Stimulated activated CD4-positive, alpha-beta T cell treated with anti-CD3 and anti-CD28 coated beads, Interleukin-4, amount 100 ng/mL, for 1 hour (primary cell): ENCODE measurements at places on chromosomes 2 and 18.

DNA sequence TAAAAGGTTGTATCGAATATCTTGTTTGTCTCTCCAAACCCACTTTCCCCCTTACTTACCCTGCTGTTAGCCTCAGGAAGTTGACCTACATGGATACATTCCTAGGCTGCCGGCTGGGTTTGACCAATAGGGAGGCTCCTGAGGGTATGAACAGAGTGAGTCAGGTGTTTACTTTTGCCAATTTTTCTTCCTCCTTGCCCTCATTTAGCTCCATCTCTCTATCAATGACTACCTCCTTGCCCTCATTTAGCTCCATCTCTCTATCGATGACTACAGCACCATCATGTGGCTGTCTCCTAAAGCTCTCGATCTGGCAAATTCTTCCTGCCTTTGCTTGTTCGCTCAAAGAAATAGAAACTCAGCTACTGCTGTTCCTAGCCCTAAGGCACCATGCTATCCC, 571.9 kb upstream of the CRIM1 start:
- DNase-seq = no peak

GRCh38 chr2:42025151-42025582, 22.7 kb upstream of the PKDCC start:
- DNase-seq = no peak

DNA sequence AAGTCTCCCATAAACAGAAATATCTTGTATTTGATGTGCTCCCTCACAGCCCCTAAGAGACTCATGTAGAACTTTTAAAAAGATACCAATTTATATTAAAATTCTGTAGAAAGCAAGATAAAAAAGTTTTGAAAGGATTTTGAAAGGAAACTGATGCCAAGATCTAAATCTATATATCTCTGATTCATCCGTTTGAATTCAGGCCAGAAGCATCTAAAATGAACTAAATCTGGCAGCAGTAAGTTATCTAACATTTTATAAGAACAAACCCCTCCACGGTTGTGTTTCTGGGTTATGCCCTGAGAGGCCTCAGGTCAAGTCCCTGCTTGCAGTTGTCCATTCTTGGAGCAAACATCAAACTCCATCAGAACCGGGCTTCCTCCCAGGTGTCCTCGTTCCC, 165.8 kb downstream of the FBXO15 start:
- DNase-seq = no peak

DNA sequence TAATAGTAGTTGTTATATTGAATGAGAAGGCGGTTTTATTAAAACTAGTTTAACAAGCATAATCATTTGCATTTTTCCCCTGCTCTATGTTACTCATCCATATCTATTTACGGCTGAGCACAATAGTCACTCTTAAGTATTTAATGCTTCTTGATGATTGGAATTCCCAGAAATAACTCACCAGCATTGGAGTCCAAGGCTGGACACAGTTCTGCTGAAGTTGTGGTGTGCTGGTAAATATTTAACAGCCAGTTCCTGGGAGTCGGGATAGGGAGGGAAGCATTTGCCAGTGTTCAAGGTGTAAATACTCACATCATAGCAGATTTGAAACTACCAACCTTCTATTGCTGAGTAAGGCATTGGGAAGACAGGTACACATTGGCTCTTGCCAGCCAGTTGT, 315.1 kb downstream of the MTX2 start:
- no peak for DNase-seq

GRCh38 chr18:60870261-60871153, 462.7 kb upstream of the CDH20 start:
- DNase-seq = no peak

GRCh38 chr18:9389706-9390105, 55.1 kb downstream of the TWSG1 start:
- DNase-seq = no peak

DNA sequence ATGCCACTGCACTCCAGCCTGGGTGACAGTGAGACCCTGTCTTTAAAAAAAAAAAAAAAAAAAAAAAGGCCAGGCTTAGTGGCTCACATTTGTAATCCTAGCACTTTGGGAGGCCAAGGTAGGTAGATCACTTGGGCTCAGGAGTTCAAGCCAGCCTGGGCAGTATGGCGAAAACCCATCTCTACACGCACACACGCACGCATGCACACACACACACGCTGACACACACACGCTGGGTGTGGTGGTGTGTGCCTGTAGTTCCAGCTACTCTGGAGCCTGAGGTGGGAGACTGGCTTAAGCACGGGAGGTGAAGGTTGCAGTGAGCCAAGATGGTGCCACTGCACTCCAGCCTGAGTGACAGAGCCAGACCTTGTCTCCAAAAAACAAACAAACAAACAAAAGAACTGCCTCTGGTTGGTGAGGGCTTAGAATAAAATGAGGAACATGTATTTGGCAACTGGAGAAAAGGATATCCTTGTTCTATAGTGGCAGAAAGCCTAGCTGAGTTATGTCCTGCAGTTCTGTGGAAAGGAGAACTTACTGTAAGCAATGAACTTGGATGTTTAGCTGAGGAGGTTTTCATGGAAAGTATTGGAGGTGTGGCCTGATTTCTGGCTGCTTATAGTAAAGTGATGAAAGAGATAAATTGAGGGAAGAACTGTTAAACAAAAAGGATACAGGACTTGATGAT, 34.0 kb downstream of the HAT1 start:
- DNase-seq = no peak

DNA sequence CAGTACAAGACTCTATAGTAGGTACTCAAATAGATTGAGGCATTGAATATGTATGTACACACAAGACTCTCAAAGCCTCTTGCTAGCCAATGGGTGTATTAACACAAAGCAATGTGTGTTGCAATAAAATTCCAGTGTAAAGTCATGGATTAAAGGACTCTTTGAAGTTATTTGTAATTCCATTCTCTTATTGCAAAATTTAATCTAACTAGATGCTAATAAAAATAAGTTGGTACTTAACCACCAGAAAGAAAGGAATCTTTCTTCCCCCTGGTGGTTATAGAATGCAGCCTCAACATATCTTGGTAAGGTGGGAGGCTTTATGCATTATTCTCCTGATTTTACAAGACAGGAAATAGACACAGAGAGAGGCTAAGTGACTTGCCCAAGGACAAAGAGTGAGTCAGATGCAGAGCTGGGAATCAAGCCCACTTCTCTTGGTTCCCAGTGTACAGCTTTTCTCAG, 18.0 kb downstream of the LRP1B start:
- DNase-seq = no peak

DNA sequence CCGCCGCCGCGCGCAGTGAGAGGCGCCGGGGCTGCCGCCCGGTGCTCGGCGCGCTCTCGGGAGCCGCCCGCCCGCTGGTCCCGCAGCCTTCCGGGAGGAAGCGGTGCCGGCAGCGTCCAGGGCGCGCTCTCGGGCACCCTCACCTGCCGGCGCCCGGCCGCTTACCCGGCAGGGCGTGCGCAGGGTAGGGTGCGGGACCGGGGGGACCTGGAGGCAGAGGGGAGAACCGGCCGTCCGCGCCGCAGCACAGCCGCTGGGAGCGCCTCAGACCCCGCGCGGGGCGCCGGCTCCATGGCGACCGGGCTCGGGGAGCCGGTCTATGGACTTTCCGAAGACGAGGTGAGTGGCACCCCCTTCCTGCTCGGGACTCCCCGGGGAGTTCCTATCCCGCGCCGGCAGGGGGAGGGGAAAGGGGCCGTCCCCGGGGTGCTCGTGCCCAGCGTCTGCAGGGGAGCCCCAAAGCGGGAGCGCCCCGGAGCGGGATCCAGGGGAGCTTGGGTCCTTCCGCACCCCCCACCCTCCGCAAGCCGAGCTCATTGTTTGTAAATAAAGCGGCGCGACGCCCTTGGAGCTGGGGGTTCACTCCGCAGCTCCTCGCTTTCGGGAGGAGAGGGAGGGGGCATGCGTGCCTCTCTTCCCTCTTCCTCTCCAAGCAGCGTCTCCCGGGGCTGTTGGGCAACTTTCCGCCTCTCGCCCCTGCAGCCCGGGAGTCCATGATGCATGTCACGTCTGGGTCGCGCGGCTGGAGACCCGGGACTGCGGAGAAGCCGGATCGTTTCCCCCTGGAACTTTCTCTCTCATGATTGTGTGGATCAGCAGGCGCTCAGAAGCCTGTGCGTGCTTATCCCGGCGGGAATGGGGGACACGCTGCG, 580 bp downstream of the NEDD4L start:
- DNase-seq = peak; percentile 53

DNA sequence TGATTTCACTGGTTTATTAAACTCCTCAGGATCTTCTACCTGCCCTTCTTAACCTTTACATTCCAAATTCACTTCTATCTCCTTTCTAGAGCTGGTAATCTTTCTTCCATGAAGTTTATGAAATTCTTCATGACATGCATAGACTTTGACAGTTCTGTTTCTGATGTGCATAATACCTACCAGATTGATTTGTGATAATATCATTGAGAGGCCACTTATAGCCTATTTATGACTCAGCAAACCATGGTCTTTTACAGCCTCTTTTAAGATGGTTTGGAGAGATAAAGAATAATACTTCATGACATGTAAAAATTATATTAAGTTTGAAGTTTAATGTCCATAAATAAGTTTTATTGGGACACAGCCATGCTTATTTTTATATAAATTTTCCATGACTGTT, 14.0 kb downstream of the SCN2A start:
- DNase-seq = no peak

DNA sequence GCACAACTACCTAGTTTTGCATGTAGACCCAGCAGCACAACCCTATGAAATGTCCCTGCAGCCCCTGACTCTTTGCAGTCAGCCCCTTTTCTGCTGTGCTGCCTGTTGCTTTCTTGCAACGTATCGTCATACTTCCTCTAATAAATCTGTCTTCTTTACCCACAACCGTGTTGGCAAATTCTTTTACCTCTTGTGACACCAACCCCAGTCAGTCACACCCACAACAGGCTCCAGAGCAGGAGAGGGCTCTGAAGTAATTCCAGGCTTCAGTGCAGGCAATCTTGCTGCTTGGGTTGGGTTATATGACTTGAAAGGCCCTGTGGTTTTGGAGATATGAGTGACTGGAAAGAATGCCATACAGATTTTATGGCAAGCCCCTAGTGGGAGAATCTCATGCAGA, 79.1 kb upstream of the KCNH7 start:
- no peak for DNase-seq

DNA sequence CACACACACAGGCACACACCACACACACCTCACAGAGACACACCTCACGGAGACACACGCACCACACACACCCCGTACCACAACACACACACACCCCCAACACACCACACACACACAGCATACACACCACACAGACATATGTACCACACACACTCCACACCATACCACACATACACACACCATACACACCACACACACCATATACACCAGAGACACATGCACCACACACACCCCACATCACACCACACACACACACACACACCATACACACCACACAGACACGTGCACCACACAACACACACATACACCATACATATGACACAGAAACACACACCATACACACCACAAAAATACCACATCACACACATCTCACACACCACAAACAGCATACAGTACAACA, 850.7 kb downstream of the RNF144A start:
- DNase-seq = no peak

DNA sequence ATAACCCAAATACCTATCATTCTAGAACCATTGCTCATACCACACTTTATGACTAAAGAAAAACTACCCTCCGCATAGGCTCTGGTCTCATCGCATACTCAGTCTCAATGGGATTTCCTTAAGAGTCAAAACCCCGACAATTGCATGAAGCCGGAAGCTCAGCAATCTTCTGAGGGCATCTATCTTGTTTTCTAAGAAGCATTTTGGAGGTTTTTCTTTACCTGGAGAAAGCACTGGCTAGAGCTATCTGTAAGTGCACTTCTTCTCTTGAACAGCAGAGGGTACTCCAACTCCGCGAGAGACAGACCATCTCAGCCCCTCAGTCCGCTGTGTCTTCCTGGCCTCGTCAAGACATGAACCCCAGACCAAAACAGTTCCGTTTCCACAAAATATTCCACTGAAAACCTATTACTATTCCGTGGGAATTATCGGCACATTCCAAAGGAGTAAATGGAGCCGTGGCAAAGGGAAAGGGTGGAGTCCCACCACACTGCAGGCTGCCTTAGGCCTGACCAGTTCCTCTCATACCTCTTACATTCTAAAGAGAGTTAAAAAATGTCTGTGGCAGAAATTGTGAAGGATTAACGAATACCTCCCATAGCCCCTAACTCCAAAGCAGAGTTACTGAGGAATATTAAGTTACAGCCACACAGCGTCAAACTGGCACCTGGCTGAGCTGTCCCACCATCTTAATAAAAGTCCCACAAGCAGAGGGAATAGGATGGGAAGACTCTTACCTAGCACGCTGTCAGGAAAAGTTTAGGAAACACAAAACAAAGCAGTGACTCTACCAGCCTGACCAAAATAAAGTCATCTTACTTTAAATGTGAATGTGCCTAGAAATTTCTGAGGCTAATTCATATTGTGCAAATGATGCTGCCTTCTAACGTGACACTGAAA, 325.6 kb upstream of the VRK2 start:
- DNase-seq = peak; percentile 4

- DNase-seq = no peak
These were observed 99.6 kb upstream of the MAP2 start for GRCh38 chr2:209324281-209324680.

DNA sequence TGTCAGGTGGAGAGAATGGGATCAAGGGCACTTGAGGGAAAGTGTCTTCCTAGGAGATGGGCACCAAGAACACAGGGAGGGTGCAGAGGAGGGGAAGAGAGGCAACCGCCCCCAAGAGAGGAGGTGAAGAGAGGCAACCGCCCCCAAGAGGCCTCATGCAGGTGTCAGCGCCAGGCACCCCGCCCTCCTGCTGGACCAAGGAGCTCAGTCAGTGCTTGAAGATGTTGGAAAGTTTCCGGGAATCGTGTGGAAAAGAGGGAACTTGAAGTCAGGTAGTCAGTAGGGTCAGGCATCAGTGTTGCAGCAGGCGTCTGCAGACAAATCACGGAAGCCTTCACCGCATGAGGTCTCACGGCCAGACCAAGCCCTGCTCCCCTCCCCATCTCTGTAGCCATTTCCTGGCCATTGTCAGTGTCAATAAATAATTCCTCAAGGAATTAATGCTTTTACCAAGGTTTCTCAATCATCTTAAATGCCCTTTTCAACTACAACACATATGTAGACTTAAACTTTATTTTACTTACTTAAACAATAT, 353.1 kb downstream of the EIPR1 start:
- no peak for DNase-seq

DNA sequence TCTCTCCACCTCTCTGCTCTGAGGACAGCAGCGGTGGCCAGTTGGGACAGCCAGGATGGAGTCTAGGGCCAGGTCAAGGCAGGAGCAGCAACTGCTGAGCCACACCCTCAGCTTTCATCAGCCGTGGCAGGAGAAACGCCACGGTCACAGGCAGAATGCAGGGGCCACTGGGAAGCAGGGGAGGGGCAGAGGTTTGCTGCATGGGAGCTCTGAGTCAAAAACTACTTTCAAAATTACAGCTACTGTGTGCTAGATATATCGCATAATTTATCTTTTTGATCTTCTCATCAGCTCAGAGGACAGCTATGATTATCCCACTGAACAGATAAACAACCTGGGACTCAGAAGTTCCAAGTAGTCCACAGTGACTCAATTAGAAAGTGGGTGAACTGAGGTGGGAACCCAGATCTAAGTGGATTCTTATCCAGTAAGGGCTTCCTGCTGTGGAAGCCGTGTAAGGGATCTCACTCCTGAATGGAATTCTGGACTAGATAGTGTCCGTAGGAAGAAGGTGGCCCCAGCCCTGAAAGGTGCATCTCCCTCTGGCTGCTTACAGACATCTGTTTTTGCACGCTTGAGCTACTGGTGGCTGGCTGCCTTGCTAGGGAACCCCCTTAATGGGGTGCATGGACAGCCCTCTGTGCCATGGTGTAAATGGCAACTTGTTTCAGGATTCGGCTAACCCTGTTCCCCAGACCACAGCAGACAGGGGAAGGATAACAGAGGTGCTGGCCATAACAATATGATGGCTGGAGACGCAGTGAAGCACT, 194.6 kb upstream of the SMAD2 start:
- no peak for DNase-seq
